Fibroblast of gingiva (primary cell): ENCODE measurements at places on chromosomes 2 and 18.

GRCh38 chr2:207182911-207183310 is 17.2 kb upstream of the KLF7 start:
- peak; percentile 75 for DNase-seq

GRCh38 chr2:86038291-86039081 is 67.2 kb downstream of the POLR1A start:
- peak; percentile 72 for DNase-seq

DNA sequence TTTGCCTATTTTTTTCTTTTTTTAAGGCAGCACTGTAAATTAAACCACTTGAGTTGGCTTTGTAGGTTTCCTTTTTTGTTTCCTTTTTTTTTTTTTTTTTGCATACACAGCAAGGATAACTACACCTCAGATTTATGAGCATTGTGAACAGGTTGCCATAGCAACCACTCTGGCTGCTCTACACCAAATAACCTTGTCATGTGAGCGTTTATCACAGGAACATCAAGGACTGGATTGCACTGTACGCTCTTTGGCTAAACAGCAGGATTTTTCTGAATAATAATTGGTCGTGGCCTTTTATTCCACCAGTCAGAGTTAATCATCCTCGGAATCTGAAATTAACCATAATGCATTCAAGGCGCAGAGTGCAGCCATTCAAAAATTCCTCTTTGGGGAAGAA is 199.1 kb upstream of the SLC14A2 start:
- DNase-seq, result no peak

GRCh38 chr2:112055730-112056625 is 909 bp downstream of the TMEM87B start:
- DNase-seq, result peak; percentile 95

GRCh38 chr2:24272907-24273306 is 87.4 kb downstream of the ITSN2 start:
- no peak for DNase-seq
